Muscle of back (tissue), 13 donors: ENCODE measurements at places on chromosomes 16 and 17.

DNA sequence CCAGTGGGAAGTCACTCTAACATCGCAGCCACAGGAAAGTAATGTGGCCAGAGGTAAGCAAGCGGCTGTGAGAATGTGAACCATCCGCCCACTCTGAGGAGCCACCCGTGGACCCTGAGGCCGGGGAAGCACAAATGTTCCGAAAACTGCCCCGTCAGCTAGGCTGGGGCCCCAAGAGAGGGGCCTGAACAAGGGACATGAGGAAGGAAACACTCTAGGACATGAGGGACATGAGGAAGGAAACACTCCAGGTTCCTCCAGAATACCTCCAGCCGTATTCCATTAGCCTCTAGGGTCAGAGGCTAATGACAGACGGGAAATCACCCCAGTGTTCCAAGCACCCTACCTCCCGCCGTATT lies 317 bp downstream of the TEFM start:
- DNase-seq = peak; percentile 3

- DNase-seq = no peak
Observed at GRCh38 chr17:38741921-38742410, 6.2 kb downstream of the PCGF2 start.

DNA sequence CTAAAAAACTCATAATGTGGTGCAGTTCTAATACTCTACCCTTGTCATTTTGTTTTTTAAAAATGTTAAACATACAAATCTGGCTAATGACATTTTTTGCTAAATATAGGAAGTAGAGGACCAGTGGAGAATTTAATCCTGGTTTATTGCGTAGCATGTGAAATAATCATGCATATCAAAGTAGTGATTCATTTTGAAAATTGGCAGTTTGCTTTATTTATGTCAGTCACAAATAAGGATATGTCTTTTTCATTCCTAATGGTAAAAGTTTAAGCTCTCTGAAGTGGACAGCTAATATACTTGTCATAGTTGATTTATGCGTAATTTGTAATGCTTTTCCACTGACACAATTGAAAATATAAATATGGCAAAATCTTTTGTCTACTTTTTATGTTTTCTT lies 224.2 kb downstream of the BCAS3 start:
- no peak for DNase-seq

- peak; percentile 66 for DNase-seq
Observed at GRCh38 chr17:57987581-57988300, at the start of gene VEZF1. Gene VEZF1, minus strand, starts transcription at chr17:57988254. Its CDS starts 143 bp downstream, at chr17:57988111.

- peak; percentile 52 for DNase-seq
Observed at GRCh38 chr17:48678141-48678971, 44.0 kb downstream of the PRAC1 start.

DNA sequence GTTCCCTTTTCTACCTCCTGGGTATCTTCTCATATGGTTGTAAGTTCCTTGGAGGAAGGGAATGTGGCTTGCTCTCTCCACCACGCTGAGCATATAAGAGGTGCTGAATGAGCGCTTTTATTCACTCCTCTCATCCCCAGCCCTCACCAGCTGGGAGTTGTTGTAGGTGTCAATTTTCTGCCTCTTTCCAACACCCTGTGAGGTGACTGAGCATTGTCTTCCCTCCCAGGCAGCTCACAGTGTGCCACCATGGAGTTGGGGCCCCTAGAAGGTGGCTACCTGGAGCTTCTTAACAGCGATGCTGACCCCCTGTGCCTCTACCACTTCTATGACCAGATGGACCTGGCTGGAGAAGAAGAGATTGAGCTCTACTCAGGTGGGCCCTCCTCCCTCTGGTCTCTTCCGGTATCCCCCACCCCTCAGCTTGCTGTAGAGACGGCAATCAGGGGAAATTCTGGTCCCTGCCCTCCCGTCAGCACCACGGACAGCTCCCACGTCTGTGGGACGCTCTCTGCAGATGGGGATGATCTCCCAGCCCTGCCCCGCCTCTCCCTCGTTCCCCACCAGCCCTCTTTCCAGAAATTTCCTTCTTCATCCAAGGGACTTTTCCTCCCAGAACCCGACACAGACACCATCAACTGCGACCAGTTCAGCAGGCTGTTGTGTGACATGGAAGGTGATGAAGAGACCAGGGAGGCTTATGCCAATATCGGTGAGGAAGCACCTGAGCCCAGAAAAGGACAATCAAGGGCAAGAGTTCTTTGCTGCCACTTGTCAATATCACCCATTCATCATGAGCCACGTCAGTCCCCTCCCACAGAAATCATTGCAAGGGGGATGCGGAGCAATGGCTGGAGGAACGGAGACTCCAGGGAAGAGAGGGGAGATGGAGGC lies 18.3 kb downstream of the CIITA start:
- DNase-seq = peak; percentile 44

- no peak for DNase-seq
Observed at GRCh38 chr17:41539071-41539492, 11.0 kb upstream of the KRT19 start.

GRCh38 chr17:48792033-48792798 lies 24.8 kb downstream of the TTLL6 start:
- DNase-seq = no peak

- peak; percentile 57 for DNase-seq
Observed at GRCh38 chr16:57810197-57811031, 8.1 kb upstream of the KIFC3 start.

GRCh38 chr16:88754912-88755744 lies 29.9 kb downstream of the PIEZO1 start:
- DNase-seq = no peak
